ENCODE measurements at places on chromosomes 3 and 15.

DNA sequence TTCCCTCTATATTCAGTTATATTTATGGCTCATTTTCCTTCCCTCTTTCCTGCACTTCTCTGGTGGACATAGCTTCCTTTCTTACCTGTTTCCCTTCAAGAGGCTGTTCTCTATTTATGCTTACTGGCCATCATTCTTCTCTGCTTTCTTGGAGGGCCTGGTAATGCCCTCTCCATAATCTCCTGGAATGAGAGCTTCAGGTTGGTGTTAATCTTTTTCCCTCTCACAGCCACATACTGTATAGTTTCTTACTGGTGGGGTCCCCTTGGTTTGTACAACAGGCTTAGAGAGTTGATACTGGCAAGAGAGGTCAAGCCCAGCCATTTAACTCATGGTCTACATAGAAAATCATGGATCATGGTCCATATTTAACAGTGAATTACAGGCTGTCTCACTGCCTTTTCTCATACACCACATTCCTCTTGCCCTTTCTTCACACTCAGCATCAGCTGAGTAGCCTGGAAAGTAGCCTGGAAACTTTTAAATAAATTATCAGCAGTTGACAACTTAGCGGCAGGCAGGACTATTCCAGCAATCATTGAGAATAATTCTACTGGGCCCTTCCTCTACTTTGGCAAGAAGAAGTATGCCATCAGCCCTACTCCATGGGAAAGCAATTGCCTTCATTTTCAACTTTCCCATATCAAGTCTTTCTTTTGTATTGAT, 38.0 kb upstream of the DPH6 start:
- no peak for DNase-seq

- DNase-seq, result no peak
Measured at GRCh38 chr15:67170143-67170925, 84.1 kb downstream of the AAGAB start.

GRCh38 chr3:66425032-66425431, 75.8 kb downstream of the LRIG1 start:
- no peak for DNase-seq

GRCh38 chr15:77611767-77612166, 20.9 kb downstream of the LINGO1 start:
- no peak for DNase-seq

DNA sequence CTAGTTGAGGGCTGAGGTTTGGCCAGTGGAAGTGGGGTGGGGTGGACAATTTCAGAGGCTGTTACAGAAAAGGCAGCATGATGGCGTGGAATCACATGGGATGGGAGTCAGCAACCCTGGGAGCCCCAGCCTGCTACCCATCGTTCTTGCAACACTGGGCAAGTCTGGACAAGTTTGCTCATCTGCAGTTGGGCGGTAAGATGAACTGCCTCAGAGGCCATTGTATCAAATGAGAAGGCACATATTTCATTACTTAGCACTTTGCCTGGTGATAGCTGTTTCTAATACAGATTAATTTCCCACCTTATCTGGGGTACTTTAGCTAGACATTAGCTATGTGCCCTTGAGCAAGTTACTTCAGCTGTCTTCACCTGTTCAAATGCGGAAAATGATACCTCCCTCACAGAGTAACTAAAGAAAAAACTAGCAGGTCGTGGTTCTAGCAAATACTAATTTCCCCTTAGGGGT, 248.9 kb downstream of the THSD4 start:
- DNase-seq, result no peak

DNA sequence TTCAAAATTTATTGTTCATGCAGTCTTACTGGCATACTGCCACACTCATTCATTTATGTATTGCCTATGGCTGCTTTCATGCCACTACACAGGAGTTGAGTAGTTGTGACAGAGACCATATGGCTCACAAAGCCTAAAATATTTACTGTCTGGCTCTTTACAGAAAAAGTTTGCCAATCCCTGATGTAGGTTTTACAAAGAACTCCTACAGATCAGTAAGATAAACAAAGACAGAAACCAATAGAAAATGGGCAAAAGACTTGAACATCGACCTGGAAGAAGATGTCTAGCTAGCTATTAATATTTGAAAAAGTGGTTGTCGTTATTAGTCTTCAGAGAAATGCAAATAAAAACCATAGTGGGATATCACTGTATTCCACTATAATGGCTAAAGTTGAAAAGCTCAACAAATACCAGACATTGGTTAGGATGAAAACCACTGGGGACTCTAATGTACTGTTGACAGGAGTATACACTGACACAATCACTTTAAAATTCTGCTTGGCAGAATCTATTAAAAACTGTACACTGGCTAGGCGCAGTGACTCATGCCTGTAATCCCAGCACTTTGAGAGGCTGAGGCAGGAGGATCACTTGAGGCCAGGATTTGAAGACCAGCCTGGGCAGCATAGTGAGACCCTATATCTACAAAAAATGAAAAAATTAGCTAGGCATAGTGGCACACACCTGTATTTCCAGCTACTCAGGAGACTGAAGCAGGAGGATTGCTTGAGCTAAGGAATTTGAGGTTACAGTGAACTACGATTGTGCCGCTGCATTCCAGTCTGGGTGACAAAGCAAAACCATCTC, 87.7 kb downstream of the NEO1 start:
- DNase-seq, result no peak

DNA sequence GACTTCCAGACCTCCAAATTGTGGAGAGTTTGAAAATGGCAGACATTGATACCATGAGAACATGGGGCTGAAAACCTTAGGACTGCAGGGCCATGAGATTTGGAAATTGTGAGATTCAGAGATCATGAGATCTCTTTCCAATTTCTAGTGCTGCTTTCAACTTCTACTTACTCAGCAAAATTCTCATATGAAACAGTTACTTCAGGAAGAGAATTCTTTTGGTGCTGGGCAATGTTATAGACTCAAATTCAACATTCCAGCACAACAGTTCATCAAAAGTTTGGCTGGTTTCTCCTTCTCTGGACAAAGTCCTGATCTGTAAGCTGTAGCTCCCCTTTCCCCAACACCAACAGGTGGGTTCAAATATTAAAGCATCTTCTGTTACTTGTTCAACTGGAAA, 506.9 kb upstream of the NECTIN3 start:
- DNase-seq, result no peak

GRCh38 chr3:16548721-16549120, 35.2 kb upstream of the RFTN1 start:
- no peak for DNase-seq
